ENCODE measurements at places on chromosomes 4 and X.

DNA sequence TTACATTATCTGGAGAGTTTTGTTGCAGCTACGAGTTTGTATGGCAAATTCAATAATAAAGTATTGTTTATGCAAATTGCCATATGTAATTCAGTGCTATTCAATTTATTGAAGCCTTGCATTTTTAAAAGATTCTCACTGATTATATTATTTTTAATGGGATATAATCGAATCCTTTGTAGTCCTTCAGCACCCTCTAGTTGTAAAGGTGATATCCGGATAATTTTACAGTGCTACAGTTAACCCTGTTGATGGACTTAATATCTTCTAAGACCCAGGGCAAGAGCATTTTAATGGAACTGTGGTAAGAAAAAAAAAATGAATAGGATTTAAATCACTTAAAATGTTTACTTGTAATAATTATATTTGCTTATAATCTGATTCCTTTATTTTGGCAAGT lies 48.5 kb upstream of the GRIA2 start:
- no peak for DNase-seq

DNA sequence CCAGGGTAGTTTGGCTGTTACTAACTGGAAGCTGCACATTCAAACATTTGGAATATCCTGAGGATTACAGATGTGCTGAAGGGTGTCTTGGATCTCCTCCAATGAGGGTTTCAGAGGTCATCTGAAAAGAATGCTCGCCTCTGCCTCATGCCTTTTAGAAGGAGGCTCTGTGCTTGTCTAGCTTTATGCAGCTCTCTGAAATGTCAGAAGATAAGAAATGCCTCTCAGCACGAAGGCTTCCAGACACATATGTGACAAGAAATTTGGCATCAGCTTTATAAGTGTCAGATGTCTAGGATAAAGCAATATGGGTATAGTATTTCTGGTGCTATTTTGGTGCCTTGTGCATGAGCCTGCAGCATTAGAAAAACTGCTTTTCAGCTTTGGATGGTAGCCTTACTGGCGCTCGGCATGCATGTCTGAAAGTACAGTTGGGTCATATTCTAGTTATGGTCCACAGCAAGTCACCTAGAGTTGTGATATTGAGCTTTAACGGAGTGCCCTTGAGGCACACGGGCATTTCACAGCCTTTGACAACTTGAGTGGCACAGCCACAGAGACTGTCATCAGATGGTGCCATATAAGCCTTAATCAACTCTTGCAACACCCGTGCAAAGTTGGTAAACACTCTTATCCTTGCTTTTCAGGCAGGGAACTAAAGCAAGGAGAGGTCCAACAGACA lies 70.8 kb upstream of the PGRMC2 start:
- DNase-seq, result no peak

- no peak for DNase-seq
Observed at GRCh38 chrX:46698691-46699090, 60.2 kb downstream of the SLC9A7 start.

GRCh38 chr4:26782830-26783202 lies 77.8 kb upstream of the STIM2 start:
- DNase-seq, result no peak

DNA sequence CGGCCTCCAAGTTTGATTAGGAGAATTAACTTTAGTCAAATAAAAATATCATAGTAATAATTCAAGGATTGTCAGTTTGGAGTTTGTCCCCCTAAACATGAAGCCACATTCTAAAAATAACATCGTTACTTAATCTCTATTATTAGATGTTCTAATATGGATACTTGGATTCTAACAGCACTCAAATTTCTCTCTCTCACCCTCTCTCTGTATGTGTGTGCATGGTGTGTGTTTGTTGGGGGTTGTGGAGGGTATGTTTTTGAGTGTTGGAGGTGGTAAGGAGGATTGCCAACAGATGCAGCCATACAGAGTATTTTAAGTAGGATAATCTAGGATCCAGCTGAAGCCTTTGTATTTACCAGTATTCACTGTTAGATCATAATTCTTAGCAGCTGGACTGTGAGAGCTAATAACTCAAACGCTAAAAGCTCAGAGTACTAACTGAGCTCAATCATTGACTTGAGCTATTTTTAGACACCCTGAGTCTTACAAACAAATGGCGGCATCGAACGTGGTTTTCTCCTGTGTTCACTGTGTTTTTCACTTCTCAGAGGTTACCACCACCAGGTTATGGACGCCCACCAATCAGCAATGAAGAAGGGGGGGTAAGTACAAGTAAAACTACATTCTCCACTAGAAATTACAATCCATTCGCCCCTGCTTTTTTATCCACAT lies 8.8 kb downstream of the ENAM start:
- DNase-seq, result no peak

DNA sequence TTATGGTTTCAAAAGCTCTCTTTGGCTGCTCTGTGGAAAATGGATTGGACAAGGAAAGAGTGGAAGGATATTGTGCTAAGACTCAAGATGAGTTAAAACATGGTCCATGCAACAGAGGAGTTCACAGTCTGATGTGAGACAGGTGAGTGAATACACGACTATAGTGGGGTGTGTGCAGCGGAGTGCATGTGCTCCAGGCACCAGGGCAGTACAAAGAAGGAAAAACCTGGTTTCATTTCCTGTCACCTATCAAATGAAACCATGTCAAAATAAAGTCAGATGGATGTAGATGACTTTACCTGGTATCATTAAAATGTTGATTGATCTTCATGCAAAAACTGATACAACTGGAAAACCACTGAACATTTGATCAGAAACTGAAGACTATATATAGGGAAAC lies 241.0 kb upstream of the RASGEF1B start:
- no peak for DNase-seq

- DNase-seq, result no peak
Observed at GRCh38 chr4:38687571-38688011, 23.6 kb downstream of the KLF3 start.

DNA sequence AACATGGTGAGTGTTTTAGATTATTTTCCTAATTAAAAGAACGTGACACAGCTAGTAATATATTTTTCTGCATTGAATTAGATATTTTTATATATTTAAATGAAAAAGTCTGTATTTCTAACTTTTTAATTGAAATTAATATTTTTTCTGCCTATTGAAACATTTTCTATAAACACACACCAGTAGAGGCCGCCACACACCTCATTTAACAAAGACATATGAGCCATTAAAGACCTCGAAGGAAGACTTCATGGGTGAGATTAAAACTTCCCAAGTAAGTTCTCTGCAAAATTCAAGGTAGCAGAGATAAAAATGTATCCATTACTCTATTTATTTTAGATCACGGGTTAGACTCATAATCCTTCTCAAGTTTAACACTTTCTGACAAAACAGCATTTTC lies 8.3 kb downstream of the SLITRK2 start:
- no peak for DNase-seq

DNA sequence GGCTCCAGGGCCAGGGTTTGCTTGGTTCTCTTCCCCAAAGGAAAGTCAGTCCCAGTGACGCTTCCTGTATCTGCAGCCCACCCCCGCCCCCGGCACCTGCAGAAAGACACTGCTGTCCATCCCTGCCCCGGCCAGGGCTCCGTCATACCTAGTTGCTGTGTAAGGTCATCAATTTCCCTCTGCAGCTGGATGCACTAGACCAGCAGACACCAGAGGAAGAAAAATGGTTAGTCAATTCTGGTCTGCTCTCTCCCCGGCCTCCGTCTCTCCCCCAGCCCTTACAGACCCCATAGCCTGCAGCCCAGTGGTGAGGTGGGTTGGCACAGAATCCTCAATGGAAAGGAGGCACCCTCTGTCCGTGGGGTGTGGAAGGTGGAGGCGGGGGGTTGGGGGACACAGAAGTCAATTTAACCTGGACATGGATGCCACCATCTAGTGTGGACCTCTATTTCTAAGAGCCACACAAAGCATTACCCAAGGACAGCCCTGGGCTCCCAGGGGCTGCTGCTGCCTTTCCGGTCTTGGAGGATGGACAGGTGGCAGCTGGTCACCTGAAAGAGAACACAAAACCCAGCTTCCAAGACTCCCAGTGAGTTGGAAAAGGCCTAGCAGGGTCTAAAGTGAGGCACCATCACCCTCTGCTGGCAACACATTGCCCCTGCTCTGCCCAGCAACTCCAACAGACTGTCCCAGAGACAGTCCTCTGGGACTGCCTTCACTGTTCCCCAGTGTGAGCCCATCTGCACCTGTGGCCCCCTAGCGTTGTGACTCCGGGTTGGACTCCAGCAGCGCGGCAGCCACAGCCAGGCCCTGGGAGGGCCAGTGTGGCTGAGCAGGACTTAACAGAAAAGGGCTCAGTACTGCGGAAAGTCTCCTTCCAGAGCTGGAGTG lies 40.2 kb upstream of the NHSL2 start:
- no peak for DNase-seq

DNA sequence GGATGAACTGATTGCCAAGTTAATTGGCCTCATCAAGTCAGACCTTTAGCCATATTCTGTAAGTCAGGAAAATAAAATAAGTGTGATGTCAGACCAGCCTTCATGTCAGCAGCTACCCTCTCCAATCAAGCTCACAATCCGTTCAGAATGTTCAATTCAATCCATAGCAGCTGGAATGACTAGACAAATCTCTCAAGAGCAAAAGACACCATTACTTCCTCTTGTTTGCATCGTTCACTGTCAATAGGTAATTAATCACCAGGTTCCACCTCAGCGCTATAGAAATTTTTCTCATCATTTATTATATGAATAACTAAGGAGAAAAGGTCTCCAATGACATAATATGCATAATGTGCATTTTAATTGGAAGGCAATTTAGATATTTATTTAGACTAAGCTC lies 321.0 kb upstream of the GRIA3 start:
- DNase-seq, result no peak

- DNase-seq, result no peak
Observed at GRCh38 chrX:47579537-47579936, 2.7 kb upstream of the TIMP1 start.

- DNase-seq, result no peak
Observed at GRCh38 chr4:19401301-19402080, 850.2 kb upstream of the SLIT2 start.

All from stimulated activated CD8-positive, alpha-beta memory T cell treated with anti-CD3 and anti-CD28 coated beads, Interleukin-15, amount 100 ng/mL, for 24 hours (primary cell).